ENCODE measurements at places on chromosomes 2 and 18. TPM values are rescaled to one million over a fixed set of nuclear protein-coding genes. Genes with fewer than 3 reads are reported as not detected.

GRCh38 chr18:13620206-13620672 lies 106.1 kb downstream of the FAM210A start:
- DNase-seq, result no peak

DNA sequence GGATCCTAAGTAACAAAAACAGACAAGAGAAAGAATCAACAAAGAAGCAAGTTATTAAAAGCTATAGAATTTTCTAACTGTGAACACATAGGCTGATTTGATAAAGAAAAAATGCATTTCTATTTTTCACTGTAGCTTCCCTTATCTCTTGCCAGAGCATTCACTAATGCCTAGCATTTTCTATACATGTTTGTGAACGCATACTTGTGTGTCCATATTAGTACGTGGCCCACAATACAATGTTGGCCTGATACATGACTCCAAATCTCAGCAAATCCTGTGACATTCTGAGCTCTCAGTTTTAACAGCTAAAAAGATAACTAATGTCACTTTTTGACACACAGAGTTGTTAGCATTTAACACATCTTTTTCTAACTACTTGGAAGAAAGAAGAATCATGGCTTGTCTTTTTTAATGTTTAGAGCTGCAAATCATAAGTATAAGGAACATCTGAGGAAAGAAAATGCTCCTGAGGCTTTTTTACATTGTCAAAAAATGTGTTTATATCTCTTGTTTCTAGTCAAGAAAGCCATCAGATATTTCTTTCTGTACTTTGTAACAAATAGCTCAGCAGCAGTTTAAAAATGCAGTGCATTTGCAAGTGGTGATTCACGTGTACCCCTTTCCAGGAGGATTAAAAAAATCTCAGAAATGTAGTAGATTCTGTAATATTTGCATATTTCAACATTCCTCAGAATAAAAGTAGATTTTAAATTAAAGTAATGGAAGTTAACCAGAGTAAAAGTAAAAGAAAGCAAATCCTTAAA lies 1646.8 kb upstream of the TMEFF2 start:
- DNase-seq, result no peak

DNA sequence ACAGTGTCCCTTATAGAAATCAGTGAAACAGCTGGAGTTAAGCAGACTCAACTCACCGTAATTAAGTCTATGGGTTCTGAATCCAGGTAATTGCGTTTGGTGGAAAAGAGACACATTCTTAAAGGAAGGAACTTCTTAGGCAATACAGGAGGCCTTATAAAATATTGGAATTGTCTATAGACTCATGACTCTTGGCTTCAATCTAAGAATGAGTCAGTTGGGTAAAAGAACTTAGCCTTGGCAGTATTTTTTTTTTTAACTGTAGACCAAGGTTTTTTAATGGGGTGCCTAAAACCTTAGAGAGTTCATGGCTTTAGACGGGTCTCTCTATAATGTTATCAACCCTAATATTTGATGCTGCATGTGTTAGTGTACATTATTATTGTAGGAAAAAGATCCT lies 47.6 kb downstream of the CCDC85A start:
- DNase-seq, result no peak

GRCh38 chr2:114122930-114123329 lies 233.0 kb downstream of the ACTR3 start:
- no peak for DNase-seq

DNA sequence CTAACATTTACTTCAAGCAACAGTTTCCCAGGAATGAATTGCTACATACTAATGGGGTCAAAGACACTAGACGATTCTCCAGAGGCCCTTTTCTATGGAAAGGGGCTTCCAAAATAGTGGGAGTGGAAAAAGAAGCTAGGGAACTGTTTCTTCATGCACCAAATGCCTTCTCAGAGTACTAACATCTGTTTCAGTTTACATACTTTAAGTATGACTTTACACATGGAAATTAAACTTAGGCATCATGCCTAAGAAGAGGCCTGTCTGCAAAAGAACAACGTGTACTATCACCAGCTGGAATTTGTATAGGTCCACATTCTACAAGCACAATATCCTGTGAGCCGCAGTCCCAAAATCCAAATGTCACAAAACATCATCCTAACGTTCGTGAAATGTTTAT lies 29.4 kb upstream of the WDR75 start:
- DNase-seq, result peak; percentile 81

DNA sequence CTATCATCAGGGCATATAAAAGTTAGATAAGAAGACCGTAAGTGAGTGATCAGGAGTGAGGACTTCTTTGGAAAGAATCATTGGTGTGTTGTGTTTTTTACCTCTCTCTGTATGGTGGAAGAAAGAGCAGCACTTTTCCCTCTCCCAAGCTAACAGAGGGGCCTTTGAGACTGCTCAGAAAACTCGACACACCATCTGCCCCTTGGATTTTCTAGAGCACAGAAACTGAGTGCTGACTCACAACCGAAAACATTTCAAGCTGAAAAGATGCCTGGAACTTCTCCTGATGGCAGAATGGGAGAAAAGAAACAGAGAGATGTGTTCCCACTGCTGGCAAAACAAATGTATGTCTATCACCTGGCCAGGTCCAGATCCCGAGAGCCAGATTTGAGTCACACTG lies 156.6 kb downstream of the DNAH7 start:
- no peak for DNase-seq

DNA sequence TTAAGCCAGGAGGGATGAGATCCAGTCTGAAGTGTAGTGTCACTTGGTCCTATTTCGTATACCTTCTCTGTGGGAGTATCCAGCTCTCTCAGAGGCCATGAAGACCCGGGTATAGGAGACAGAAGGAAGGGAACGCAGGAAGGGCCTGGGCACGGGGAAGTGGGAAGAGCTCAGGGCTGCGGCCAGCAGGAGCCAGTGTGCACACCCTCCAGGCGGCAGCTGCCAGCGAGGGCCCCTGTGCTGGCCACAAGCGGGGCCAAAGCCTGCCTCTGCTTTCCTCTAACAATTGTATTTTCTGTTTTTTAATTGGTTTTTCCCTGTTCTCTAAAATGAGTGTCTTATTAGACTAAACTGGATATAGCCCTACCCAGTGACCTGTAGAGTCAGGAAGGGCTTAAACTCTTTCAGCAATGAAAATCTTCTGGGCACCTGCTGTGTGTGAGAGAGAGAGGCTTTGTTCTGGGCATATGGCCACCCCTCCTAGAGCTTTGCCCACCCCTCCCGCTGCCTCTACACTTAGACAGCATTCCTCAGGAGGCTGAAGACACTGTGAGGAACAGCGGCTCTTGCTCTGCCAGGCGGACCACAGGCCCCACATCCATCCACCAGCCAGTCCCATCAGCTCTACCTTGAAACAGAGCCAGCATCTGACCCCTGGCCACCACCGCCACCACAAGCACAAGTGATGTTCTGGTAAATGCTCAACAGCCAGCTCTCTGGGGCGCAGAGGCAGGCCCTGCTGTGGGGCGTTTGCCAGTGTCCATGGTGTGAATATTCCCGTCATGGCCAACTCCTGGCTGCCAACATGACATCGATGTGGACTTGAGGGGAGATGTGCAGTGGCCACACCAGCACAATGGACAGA lies 9.5 kb downstream of the GPR17 start:
- no peak for DNase-seq

DNA sequence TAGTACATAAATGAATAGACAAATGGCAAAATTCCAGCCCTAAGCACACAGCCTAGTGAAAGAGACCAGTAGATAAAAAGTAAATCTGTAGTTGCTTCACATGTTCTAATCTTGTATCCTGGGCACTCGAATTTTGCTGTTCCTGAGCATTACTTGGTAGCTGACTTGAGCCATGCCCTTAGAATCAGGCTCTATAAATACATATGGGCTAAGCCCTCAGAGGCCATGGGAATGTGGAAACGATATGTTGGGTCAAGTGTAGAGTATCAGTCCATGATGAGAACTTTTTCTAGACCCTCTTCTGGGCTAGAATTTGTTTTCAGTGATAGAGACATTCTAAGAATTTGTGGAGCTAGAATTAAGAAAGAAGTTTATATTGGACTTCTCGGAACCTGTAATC lies 21.9 kb downstream of the ELAC1 start:
- no peak for DNase-seq

DNA sequence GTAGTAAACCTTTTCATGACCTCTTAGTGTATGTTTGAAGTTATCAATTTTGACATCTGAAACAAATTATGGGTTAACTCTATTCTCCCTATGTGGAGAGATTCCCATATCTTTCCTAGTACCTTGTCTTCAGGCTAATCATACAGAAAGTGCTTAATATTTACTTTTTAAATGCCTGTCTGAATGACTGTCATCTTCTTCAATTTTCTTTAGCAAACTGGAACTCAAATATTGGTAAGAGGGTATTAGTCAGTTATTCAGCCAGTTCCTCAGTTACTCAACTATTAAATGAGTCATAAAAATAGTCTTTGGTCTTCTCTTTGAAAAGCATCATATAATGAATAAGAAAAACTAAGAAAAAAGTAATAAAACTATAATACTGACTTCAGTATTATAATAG lies 1038.0 kb upstream of the PIK3C3 start:
- DNase-seq, result no peak

DNA sequence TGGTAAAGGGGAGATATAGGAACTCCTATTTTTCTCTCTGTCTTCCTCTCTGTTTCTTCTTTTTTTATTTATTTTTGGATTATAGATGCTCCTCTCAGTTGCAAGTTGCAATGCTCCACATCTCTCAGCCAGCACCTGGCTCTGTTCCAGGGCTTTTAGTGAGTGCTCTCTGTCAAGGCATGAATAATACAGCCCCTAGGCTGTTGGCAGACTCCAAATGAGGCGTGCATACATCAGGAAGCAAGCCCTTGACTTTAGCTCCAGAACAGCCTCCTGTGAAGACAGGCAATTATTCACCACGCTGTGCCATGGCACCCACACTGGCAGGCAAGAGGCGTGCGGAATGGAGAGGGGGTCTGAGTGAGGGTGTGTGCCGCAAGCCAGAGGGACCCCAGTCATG lies 228.1 kb upstream of the PXDN start:
- peak; percentile 74 for DNase-seq

GRCh38 chr2:84102274-84102673 lies 356.8 kb downstream of the SUCLG1 start:
- no peak for DNase-seq

GRCh38 chr2:62424899-62425298 lies 81.1 kb downstream of the TMEM17 start:
- DNase-seq, result no peak

GRCh38 chr2:102050854-102051391 lies 59.2 kb downstream of the IL1R2 start:
- DNase-seq, result peak; percentile 88

DNA sequence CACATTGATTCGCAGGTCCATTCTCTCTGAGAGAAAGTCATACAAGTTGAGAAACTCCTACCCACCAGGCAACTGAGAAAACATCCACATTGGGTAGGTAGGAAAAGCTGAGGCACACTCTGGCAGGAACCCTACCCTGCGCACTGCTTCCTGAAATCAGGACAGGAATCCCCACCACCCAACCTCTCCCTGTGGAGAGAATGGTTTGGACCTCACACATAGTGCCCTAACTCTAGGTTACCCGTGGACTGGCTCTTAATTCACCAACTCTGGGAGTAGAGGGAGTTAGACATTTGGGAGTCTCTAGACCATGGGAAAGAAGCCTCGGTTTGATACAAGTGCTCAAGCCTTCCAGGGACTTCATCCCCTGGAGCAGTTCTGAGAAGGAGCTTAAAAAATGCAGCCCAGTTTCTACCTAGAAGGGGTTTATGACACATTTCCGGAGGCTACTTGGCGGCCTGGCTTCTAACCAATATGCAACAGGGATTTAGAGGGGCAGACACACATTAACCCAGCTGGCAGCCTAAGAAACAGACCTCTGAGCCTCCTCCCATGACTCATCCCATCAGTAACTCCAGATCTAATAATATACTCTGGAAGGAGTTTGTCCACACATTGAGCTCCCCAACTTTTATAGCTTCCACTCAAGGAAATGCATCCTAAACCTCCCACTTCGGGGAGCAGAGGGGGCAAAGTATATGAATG lies 136.7 kb downstream of the EML6 start:
- DNase-seq, result peak; percentile 99

- peak; percentile 53 for DNase-seq
These were observed 49.7 kb downstream of the RASGRP3 start for GRCh38 chr2:33526132-33526531.

GRCh38 chr2:71792926-71793761 lies 339.8 kb downstream of the DYSF start:
- DNase-seq, result peak; percentile 74

Gene TLX2
- total RNA-seq, result 4.2 TPM

Gene MTCL1
- 9.3 TPM for total RNA-seq

Gene IL36G
- total RNA-seq, result 0.24 TPM

Gene WDR43
- total RNA-seq, result 42.5 TPM

Gene CCDC178
- total RNA-seq, result not detected

Measured in RPMI7951 (cell line).